ENCODE measurements at places on chromosomes 2 and 18.

DNA sequence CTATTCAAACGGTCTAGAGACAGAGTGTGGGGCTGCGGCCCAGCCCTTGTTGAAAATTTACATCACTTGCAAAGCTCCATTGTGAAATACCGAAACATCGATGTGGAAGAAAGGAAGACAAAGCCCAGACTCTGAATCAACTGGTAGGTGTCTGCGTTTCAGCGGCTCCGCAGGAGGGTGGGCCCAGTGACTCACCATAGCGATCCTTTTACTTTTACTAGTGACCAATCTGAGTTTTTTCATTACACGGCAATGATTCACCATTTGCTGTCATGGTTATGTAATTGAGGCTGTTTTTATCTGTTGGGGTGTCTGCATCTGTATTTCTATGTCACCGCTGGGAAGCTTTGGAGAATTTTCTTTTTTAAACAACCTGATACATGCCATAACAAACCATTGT lies 66.6 kb upstream of the ODC1 start:
- no peak for DNase-seq

DNA sequence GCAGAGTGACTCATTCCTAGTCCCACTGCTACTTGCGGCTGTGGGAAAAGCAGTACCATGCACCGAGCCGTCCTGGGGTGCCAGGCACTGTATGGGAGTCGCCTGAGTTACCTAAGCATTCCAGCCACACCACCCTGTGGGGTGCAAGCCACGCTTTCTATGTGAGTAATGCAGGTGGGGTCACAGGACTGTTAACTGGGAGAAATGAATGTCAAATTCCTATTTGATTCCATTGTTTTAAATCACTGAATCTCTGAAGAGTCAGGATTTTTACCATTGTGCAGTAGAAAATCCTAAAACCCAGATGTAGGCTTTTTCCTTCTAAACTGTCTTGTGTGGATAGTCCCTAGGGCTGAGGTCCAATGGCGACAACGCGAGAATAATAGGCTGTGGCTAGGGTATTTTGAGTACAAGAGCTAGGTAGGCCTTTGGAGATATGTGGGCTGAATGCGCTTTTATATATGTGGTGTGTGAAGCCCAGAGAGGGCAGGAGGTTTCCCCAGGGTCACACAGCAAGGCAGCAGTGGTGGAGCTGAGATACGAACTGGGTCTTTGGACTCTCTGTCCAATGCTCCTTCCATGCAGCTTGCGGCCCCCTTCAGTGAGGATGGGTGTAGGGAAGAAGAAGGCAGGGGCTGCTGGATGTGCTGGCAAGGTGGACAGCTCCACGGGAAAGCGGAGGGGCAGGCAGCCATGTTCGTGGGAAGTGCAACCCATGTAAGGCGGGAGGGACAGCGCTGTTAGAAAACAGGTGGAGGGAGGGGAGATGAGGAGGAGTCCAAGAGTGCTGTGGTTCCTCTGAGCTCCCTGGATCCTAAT lies 83.2 kb downstream of the DDX1 start:
- DNase-seq: no peak

GRCh38 chr2:161722547-161723503 lies 98.6 kb downstream of the SLC4A10 start:
- DNase-seq: no peak

DNA sequence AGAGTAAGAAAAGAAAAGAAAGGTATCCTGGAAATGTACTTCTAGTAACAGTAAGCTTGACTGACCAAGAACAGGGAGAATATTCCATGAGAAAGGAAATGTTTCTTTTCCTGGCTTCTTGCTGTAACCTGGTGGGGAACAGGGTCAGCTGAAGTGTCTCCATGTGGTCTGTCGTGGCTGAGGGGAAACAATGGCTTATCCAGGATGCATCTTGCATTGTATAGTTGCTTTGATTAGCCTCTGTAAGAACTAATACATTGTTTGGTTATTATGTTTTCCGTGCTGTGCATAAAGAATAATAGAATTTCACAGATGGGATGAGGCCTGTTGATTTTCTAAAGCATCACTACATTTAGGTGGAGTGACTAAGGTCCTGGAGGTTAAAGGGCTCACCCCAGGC lies 4.9 kb downstream of the CREG2 start:
- no peak for DNase-seq

DNA sequence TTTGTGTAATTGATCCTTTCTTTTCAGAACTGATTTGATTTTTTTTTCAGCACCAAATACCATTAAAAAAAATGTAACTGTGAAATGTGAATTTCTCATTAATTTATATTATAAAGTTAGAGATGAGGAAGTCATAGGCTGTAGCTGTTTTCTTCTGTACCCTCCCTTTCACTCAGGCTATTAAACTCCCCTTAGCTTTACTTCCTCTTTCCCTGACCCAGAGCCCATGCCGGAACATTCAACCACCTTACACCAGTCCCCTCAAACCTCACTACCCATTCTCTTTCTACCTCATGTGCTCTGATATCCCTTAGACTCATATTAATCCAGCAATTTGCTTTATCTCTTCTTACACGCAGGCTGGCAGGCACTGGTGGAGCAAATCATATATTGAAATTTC lies 12.4 kb downstream of the GALNT5 start:
- DNase-seq: no peak

DNA sequence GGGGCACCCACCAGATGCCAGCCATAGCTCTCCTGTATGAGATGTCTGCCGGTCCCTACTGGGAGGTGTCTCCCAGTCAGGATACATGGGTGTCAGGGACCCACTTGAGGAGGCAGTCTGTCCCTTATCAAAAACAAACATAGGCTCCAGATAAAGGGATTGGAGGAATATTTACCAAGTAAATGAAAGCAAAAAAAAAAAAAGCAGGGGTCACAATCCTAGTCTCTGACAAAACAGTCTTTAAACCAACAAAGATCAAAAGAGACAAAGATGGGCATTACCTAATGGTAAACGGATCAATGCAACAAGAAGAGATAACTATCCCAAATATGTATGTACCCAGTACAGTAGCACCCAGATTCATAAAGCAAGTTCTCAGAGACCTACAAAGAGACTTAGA lies 640.0 kb upstream of the LRRTM4 start:
- no peak for DNase-seq

DNA sequence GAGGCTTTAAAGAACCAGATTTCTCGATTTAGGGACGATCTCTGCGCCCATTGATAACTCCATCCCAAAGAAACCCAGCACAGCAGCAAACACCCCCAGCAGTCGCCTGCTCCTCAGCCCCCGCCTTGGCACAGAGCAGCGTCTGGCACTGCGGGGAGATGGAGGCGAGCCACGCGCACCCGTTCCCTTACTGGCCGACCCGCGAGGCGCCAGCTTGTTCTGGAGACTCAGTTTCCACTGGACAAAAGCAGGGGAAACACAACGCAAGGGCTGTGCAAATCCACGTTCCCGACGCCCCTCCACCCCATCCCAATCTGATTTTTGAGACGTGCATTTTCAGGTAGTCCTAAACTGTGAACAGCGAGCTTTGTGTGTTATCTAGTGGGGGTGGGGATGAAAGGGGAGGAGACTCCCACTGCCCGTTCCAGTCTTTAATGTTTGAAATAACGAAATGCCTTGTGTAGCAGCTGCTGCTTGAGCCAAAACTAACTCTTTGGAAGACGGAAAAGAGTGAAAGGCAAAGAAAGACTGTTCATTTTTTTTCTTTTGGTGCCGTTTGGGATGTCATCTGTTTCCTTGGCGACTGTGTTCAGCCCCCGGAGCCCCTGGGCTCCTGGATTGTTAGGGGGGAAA lies 143.2 kb downstream of the MEIS1 start:
- no peak for DNase-seq

- no peak for DNase-seq
Observed at GRCh38 chr2:54077088-54077900, 38.1 kb upstream of the ACYP2 start.

DNA sequence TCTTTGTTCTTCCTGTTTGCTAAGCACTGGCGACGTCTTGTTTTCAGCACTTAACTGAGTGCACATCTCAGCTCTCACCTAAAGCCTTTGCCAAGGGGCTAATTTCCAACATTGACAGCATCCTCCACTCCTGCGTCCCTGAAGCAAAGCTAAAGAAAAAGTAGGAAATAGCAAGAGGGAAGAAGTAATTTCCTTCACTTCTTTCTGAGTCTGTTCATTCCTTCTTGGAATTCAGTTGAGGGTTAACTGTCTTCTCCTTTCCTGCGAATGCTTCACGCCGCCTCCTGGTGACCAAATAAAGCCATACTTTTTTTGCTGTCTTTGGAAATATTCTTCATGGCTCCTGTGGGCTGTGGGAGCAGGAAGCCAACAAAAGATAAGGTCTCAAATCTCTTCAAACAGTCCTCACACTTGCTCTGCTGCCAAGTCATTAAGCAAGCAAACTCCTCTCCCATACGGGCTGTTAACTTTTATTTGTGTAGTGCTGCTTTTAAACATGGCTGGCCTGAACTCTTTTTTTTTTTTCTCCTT lies 100.9 kb downstream of the DPP10 start:
- no peak for DNase-seq

- DNase-seq: no peak
Observed at GRCh38 chr2:108918156-108918874, 70.7 kb downstream of the EDAR start.

DNA sequence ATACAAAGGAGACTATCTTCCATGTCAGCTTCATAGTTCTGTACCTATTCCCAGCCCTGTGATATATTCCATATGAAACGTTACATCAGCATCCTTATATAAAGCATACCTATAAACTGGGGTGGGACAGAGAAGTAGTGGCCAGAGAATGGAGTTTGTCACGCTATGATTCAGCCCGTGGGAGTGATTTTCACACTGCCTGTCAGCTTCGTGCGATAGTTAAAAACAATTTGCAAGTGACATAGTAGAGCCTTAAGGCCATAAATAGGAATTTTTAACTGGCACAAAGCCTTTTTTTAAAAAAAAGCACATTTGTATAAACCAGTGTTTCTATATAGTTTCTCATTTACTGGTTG lies 30.2 kb downstream of the PKP4 start:
- no peak for DNase-seq

DNA sequence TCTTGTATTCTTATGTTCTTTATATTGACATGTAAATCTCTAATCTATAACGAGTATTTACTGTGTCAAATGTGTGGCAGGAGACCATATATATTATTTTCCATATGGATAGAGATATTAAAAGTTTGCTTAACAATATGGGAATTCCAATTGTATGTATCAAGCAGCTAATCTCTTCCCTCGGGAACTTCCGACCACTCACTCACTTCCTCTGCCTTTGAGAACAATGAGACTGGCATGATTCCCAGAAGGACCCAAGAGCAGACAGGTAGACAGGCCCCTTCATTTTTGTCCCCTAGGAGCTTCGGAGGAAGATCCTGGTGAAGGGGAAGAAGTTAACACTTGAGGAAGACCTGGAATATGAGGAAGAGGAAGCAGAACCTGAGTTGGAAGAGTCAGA lies 24.1 kb downstream of the PLCD4 start:
- no peak for DNase-seq

- DNase-seq: no peak
Observed at GRCh38 chr2:5507367-5507766, 184.8 kb upstream of the SOX11 start.

DNA sequence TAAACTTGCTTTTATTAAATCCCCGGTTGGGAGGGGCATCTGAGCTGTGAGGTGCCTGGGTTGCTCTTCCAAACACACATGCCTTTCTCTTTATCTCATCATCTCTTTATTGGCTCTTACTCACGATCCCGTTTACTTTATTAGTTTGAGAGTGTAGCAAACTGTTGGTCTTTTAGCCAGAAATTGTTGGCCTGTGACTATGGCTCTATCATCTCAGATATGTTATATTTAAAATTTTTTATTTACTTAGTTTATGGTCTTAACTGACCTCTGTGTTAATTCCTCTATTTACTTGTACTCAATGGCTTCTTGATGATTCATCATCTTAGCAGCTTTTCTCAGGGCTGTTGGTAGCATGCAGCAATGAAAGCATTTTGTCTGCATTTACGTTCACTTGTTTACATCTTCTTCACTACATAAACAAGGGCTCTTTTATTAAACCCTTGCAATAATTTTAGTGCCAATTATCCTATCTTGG lies 408.4 kb downstream of the HRH4 start:
- no peak for DNase-seq

GRCh38 chr2:23823863-23824262 lies 103.1 kb downstream of the ATAD2B start:
- no peak for DNase-seq

- DNase-seq: no peak
Observed at GRCh38 chr2:113214141-113214540, 40.4 kb downstream of the PSD4 start.

DNA sequence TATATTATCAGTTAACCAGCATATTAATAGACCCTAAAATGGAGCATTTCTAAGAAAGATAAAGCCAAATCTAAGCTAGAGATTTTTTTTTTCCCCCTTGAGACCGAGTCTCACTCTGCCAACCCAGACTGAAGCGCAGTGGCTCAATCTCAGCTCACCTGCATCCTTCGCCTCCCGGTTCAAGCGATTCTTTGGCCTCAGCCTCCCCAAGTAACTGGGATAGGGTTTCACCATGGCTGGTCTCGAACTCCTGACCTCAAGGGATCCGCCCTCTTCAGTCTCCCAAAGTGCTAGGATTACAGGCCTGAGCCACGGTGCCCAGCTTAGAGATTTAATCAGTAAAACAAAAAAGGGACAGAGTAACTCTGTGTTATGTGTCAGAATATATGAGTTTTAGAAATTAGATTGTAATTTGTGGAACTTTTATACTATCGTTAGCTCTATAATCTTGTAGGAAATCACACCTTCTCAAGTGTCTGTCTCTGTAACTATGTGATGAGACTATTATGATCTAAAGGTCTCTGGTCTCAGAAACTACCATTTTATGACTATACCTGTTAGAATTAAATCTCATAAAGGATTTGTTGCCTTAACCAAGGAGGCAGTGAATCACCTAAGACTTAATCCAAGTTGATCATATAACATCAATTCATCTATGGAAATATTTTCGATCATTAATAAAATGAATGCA lies 34.0 kb downstream of the YWHAQ start:
- no peak for DNase-seq

GRCh38 chr2:28399289-28399688 lies 6.6 kb downstream of the FOSL2 start:
- DNase-seq: no peak

DNA sequence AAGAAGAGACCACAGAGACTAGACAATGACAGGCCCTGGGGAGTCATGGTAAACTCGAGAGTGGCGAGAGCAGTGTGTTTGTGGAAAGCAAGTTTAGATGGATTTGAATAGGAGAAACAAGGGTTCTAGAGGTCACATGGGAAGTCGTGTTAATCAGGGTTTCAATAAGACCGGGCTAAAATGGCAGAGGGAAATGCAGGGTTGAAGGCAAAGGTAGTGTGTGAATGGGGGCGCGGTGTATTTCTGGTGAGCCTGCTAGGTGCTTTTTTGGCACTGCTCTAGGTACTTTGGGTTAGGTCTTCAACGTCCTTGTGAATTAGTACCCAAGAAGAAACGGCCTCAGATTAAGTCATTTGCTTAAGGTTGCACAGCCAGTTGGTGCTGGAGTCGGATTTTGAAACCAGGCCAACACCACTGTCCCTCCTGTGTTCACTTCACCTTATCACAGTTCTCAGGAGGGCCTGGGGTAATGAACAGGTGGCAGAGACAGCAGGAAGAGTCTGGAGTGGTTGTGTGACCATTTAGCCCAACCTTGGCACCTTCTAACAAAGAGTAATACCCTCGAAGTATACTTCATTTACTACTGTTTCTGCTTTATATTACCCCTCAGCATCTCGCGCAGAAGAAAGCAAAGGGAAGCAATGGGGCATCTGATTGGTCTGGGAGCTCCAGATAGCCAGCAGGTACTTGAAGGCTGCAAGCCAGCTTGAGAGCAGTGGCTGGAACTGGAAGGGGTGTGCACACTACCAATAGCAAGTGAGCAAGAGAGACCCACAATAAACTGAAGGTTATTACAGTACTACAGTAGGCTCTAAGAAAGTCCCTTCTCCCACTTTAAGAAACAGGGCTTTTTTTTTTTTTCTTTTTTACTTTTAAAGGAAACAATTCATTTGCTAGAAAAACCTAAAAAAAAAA lies 33.4 kb upstream of the GAREM2 start:
- no peak for DNase-seq

All from stimulated activated naive CD8-positive, alpha-beta T cell treated with anti-CD3 and anti-CD28 coated beads, Interleukin-15, Interleukin-2, amounts not matched to agents 100 U/mL and 50 U/mL, for 24 hours (primary cell).